Activated naive CD4-positive, alpha-beta T cell (primary cell): ENCODE measurements at places on chromosomes 5 and 9.

GRCh38 chr5:14787801-14788579, 83.6 kb downstream of the ANKH start:
- no peak for DNase-seq

GRCh38 chr5:12399868-12400267, 495.6 kb upstream of the CTNND2 start:
- DNase-seq, result no peak

- no peak for DNase-seq
Observed at GRCh38 chr5:152066784-152067183, 142.1 kb upstream of the GLRA1 start.

GRCh38 chr5:95973793-95974325, 12.2 kb upstream of the ELL2 start:
- no peak for DNase-seq

GRCh38 chr9:92614763-92615461, 55.0 kb downstream of the IPPK start:
- no peak for DNase-seq

DNA sequence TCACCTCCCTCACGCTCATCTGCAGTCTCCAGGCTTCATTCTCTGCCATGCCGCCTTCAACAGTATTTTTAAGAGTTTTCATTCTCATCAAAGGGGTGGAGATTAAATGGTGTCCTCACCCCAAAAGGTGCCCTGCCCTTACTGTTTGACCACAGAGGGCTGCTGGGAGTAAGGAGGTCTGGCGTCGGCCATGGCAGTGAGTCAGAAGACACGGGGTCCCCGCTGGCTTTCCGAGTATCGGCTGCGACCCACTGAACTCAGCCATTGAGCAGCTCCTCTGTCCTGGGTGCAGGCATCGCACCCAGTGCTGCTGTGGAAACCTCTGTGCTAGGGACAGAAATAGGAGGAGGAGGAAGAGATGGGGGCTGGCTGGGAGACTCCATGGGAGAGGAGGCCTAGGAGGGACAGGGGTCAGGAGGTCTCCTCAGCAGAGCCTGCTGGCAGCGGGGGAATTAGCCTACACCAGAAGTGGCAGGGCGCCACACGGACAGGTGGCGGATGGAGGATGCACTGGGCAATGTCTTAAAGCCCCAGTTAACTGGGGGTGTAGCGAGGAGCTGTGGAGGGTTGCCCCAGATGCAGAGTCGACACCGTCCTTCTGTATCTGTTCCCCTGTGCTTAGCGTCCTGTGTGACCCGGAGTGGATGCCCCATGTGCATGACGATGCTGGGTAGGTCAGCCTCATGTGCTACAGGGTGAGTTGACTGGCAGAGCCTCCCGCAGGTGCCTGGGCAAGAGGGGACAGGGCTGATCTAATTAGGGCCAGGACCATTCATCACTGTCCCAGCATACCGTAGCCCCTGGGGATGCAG, 15.4 kb upstream of the PLEKHG4B start:
- DNase-seq, result no peak

DNA sequence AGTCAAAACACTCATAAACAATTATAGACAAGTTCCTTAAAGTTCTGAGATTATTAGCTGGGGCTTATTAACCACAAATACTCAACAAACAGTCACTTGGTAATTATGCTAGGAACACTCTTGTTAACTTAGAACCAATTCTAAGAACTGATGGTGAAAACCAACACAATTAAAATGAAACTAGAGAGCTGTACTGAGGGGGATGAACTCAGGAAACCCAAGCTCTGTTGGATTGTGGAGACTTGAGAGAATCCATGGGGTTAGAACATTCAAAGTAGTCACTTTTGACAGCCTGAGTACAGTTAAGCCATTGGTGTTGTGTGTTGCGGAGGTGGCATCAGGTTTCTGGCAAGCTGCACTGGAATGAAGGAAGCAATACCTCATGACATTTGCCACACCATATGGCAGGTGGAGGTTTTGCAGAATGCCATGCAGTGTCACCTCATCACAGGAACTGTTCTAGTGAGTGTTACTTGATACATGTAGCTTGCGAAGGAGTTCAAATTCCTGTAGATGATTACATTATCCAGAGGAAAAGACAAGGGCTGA, 480.9 kb upstream of the CD180 start:
- no peak for DNase-seq

GRCh38 chr9:10055886-10056395, 556.9 kb downstream of the PTPRD start:
- no peak for DNase-seq

DNA sequence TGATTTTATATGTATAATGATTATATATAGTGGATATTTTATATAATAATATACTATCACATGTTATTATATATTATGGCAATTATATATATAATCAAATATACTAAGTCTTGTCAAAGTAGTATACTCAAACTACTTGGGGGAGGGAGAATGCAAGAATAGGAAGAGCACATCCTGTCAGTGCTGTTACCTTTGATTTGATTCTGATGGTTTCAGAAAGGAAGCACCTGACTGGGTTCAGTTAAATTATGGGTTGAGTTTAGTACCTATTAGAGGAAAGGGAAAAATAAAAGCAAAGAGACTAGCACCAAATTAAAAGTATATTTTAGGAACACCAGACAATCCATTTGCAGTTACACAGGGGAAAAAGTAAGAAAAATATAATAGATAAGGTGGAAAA, 107.6 kb downstream of the GRIA1 start:
- no peak for DNase-seq

GRCh38 chr9:134065612-134066419, 2.0 kb downstream of the BRD3 start:
- DNase-seq, result peak; percentile 18

- no peak for DNase-seq
Observed at GRCh38 chr5:41154491-41154890, 58.8 kb downstream of the C6 start.
